Cerebellum (tissue), 4 donors: ENCODE measurements at places on chromosomes 7 and 10. TPM values are rescaled to one million over a fixed set of nuclear protein-coding genes. Genes with fewer than 3 reads are reported as not detected.

RHEB gene
- total RNA-seq = 59.5 TPM

SUN3 gene
- total RNA-seq = 0.36 TPM

ZC3HAV1L gene
- 19.5 TPM for total RNA-seq

LAMB4 gene
- total RNA-seq = 0.64 TPM

WIPF3 gene
- 2.4 TPM for total RNA-seq

STEAP1B gene
- 2.6 TPM for total RNA-seq

CTAGE8 gene
- not detected for total RNA-seq

IQUB gene
- 8.2 TPM for total RNA-seq

FMC1 gene
- 9.6 TPM for total RNA-seq

DEPP1 gene
- total RNA-seq = 9.9 TPM

CALHM1 gene
- total RNA-seq = not detected

ICA1 gene
- 18.3 TPM for total RNA-seq

GSDME gene
- 31.3 TPM for total RNA-seq

GRCh38 chr7:75694638-75695399 is 43.9 kb downstream of the HIP1 start:
- DNase-seq = peak; percentile 23

GRCh38 chr10:8921568-8921967 is 867.1 kb downstream of the GATA3 start:
- no peak for DNase-seq

GRCh38 chr10:80900661-80901060 is 363.0 kb downstream of the SH2D4B start:
- DNase-seq = no peak

GRCh38 chr7:3244241-3244814 is 56.7 kb upstream of the SDK1 start:
- no peak for DNase-seq

DNA sequence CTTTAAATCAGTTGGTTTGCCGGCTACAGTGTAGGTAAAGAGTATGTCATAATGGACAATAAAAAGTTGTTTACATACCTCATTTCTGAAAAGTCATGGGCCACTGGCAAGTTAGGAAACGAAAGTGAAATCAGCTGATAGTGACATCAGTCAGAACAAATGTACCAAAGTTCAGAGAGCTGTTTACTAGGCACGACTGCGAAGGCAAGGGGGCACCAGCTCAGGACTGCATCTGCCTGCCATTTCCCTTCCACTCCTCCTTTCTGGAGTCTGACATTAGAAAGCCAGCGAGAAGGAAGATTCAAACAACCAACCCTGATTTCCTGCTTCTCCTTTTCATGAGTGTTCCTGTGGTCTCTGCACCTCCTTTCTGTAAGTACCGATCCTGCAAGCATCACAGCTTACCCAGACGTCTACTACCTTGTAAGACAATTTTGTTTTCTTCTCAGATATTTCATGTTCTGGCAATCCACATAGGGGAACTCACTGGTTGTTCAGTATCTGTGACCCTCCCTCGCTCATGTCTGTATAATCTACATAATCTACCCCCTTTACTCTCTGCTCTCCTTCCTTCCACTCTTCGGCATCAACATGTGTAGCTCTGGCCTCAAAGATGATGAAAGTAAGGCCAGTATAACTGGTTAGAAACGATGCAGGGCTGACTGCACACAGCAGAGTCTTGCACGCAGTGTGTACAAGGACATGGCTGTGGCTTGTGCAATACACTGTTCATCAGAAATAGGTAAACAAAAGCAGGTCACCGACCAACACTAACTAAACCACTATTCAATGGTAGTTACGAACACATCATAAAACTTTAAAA is at the start of gene TMEM140:
TMEM140 (plus strand) TSS at position 174 of the 823 bp plus-strand sequence. CDS start 16,370 bp downstream, outside the sequence.
- DNase-seq = no peak

- DNase-seq = no peak
Observed at GRCh38 chr7:101411508-101411874, 48.8 kb downstream of the COL26A1 start.

GRCh38 chr7:104983076-104983577 is 30.9 kb upstream of the KMT2E start:
- peak; percentile 30 for DNase-seq

DNA sequence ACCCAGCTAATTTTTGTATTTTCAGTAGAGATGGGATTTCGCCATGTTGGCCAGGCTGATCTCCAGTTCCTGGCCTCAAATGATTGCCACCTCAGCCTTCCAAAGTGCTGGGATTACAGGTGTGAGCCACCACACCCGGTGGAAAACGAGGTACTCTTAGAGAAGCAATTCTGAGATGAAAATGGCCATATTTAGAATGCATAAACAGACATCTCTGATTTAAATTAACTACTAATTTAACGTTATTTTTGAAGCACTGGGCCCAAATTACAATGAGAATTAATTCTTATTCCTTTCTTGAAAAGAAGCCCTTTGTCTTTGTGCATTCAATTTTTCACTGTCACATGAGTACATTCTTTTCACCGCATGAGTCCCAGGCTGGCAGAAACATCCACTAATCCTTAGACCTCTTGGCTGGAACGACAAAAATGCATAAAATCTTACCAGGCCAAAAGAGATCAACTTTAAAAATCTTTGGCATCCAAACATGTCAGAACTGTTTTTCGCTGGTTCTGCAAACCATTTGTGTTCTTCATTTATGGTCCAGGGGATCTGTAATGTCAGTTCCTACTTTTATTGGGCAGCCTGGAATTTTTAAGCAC is 60.1 kb upstream of the CAPZA2 start:
- DNase-seq = no peak

DNA sequence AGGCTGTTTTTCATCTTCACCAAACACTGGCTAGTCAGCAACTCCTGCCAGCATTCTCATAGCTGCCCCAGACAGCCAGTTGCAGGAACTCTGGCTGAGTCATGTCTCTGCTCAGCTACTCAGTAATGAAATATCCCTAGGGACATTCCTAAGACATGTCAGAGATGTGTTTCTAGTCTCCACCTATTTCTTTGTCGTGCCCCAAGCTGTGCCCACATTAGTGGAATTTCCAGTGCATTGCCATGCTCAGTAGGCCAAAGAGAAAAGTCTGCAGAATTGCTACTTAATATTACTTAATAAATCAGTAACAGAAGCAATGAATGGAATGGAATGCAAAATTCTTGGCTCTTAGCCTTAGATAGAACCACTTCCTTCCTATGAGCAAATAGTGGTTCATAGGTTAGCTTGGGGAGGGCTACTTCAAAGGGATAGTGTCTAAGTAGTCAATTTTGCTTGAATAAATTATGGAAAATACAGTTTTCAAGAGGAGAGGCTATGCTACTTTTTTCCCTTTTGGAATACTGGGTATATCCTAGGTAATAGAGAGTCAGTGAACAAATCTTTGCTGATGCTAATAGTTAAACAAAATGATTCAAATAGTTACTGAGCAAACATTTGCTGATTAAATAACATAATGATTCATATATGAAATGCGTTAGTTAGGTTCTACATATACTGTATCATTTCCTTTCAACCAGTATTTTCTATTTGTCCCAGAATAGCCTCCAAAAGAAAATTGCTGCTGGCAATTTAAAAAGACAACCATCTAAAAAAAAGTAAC is 23.6 kb upstream of the SEMA3C start:
- no peak for DNase-seq

DNA sequence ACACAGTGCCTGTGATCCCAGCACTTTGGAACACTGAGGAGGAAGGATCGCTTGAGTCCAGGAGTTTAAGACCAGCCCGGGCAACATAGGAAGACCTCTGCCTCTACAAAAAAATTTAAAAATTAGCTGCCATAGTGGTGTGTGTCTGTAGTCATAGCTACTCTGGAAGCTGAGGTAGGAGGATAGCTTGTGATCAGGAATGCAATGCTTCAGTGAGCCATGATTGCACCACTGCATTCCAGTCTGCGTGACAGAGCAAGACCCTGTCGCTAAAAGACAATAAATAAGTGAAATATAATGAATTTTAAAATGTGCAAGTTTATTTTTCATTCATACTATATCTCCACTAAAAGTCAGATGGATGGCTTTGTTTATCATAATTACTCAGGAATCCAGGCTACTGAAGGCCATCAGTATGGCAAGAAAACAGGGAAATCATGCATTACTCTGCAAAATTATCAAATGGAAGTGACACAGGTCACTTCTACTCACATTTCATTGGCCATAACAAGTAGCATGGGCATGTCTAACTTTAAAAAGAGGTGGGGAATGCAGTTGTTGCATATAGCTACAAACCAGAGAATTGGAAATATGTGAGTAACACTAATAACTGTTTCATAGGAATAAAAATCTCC is 32.9 kb upstream of the FAM3C start:
- DNase-seq = no peak

DNA sequence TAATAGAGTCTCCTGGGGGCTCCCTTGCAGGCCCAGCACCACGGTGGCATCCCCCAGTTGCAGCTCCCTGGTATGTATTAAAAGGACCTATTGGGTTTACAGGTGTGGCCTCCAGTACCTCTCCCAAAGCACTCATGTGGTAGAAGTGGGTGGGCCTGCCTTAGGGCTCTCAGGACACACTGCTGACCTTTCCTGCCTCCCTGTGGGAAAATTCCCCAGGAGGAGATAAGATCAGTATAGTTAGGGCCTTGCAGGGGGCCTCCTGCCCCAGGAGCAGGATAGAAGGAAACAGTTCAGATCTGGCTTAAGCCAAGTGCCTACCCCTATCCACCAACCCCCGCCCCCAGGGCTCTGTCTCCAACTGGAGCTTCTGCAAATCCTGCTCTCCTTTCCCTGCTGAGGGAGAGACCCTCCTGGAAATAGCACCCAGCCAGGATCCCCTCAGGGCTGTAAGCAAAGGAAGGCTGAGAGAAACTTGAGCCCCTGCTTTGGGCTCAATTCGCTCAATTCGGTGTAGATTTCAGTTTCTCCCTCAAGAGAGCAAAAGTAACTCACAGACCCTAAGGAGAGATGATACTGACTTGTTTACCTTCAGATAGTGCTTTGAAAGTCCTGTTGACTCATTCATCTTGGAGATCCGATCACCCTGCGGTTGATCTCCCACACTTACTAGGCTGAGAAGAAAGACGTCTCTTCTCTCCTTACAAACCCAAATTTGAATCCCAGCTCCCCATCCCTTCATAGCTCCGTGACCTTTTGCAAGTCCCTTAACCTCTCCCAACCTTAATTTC is 130.6 kb downstream of the WDR11 start:
- no peak for DNase-seq

DNA sequence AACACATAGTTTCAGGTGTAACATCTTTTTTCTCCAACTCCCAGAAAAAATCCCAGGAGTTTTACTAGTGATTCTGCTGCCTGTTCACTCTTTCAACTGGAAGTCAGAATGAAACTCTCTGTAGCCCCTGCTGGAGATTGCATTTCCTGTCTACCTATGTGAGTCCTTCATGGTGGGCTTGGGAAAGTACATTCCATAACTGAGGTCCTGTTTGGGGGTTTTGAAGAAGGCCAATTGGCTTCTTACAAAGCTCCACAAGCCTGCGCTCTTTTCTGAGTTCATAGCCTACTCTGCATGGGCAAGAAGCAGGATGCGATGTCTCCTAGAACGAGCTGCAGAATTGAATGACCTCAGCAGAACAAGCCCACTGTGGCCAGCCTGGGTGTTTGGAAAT is 86.7 kb downstream of the LYZL2 start:
- no peak for DNase-seq
